ENCODE measurements at places on chromosomes 13 and 19.

DNA sequence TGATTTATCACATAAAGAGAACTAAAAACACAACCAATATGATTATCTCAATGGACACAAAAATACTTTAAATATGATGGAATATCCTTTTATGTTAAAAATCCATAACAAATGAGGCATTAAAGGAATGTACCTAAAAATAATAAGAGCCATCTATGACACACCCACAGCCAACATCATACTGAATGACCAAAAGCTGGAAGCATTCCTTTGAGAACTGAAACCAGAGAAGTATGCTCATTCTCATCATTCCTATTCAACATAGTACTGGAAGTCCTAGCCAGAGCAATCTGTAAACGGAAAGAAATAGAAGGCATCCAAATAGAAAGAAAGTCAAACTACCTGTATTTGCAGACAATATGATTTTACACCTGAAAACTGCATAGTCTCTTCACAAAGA, 671.0 kb downstream of the SLITRK1 start:
- no peak for DNase-seq

DNA sequence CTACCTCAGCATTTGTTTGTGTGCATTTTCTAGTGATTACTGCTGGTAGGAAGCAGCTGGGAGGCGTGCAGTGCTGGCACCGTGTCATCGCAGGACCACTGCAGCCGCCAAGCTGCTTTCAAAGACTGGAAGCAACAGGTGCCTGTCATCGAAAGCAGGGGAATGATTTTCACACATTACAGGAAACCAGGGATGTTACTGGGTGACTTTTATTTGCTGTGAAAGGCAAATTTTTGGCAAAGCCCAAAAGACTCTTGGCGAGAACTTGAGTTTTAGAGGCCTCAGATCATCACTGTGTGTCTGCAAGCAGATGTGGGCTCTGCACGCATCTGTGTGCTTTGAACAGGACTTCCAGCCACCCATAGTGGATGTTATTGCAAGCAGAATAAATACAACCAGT, 176.4 kb downstream of the FLT1 start:
- DNase-seq, result no peak

- no peak for DNase-seq
Observed at GRCh38 chr13:34207872-34208271, 389.9 kb downstream of the RFC3 start.

- no peak for DNase-seq
Observed at GRCh38 chr19:21098291-21098690, 16.3 kb downstream of the ZNF714 start.

- DNase-seq, result no peak
Observed at GRCh38 chr19:53621885-53622740, 9.7 kb upstream of the DPRX start.

GRCh38 chr19:31223740-31224534, 125.3 kb downstream of the TSHZ3 start:
- DNase-seq, result no peak

GRCh38 chr13:110560601-110561343, 750 bp downstream of the RAB20 start:
- DNase-seq, result peak; percentile 64

- DNase-seq, result no peak
Observed at GRCh38 chr19:12756150-12756883, 4.7 kb downstream of the BEST2 start.

GRCh38 chr19:41288673-41289530, 21.1 kb upstream of the CCDC97 start:
- no peak for DNase-seq

GRCh38 chr13:44337581-44337980, 36.0 kb upstream of the SERP2 start:
- no peak for DNase-seq

DNA sequence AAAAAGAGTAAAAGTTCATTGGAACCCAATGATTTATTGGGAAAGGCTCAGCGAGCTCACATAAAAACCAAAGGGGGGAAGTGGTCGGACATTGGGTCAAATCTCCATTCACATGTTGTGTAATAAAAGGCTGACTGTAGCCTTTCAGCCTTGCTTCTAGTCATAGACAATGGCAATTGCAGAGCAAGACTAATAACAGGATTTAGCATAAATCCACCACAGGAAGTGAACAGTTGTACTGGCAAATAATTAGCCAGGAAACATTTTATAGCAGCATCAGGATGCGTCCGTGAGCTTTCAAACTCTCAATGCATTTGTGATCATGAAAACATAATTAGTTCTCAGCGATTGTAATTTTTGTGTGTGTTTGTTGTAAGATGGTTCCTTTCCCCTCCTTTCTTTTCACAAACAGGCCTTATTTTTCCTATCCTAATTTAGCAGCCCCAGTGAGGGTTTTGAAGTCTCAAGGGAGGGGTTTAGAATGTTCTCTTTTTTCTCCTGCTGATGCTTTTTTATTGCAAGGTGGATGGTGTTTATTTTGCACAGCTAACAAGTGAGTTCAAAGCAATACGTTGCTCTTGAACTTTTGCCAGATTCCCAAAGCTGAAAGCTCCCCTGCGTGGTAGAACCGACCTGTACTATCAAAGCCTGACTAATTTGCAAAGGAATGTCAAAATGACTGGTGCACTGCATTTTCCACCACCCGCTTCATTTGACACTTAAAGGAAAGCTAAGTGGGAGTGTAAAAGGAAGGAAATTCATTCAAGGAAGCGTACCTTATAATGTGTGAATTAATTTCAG, 105.6 kb downstream of the SPRY2 start:
- DNase-seq, result no peak

DNA sequence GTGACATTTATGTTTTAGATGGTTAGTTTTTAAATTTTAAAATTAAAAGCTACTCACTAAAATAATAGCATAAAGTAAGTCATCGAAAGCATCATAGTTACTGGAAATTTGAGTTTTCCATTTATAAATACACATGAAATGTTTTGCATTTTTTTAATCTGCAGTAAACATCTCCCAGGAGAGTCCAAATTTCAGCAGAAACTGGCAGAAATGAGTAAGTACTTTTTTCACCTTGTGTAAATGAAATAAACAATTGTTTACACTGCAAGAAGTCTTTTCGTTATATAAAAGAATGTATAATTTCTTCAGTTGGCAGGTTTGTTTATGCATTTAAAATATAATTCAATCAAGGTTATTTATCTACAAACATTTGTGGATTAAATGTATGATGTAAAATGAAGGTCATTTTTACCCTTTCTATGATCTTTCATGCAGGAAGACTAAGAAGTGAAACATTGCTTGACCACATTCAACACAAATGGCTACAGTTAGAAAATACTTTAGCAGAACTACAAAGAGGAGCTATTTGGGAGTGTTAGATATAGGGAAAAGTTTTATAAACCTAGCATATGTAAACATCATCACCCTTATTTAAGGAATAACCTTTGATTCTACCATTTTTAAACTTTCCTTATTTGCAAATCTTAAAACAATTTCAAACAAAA, 55.6 kb downstream of the RCBTB2 start:
- DNase-seq, result no peak

- DNase-seq, result no peak
Observed at GRCh38 chr19:19382118-19382517, 23.4 kb upstream of the GATAD2A start.

GRCh38 chr19:51002542-51003311, 1.3 kb upstream of the KLK8 start:
- DNase-seq, result peak; percentile 62

DNA sequence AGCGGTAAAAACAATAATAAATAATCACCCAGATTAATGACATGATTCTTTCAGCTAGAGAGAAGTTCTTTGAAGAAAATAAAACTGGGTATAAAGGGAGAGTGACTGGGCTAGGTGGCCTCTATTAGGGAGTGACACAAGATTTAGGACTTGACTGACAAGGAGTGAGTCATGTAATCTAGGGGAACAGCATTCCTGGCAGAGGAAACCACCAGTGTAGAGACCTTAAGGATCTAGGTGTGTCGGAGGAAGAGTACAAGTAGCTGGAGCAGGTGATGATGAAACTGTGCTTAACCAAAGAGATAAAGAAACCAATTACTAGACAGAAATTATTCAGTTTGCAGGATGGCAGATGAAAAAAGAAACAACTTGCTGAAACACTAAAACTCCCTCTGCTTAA, 248.0 kb downstream of the RFC3 start:
- no peak for DNase-seq

DNA sequence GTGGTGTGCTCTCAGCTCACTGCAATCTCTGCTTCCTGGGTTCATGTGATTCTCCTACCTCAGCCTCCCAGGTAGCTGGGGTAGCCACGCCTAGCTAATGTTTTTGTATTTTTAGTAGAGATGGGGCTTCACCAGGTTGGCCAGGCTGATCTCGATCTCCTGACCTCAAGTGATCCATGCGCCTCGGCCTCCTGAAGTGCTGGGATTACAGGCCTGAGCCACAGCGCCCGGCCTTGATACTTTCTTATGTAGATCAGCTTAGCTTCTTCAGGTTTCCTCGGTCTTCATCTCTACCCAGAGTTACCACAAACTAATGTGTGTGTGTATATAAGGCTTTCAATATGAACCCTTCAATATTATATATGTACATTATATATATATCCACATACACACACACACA, 9.9 kb upstream of the CCDC61 start:
- DNase-seq, result no peak

DNA sequence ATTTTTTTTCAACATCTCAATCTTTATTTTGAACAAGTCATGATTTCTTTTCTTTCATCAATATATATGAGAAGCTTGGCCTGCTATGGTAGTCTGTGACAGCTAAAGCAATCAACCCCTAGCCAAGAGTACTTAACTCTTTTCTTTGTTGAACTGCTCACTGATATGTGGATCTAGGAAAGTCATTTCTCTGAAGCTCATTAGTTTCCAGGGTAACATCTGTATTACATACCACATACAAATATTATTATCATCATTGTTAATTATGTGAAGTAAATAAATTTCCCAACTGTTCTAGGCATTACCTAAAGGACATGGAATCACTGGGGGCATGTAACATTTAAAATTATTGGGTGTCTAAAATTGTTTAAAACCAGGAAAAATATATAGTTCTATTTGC, 267.3 kb downstream of the DCT start:
- no peak for DNase-seq

DNA sequence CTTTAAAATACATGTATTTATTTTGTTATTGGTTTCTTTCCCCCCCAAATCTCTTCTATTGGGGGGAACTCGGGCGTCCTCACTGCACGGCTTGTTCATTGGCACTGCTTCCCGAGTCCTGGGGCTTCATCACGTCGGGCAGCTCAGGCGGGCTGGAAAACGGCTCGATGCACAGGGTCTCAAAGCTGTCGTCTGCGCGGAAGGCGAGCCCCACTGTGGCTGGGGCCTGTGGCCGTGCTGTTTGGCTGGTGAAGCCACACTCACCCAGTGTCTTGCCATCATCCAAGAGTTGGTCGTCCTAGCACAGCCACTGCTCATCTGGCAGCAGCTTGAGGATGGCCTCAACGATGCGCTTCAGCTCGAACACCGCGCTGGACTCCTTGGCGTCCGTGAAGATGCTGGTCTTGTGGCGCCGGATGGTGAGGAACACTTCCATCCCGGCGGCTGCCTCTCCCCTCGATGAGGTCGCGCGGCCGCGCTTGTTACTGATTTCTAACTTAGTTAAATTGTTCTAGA, 6.0 kb upstream of the ATP8A2 start:
- DNase-seq, result no peak

GRCh38 chr13:109868578-109869311, 82.4 kb upstream of the IRS2 start:
- no peak for DNase-seq

DNA sequence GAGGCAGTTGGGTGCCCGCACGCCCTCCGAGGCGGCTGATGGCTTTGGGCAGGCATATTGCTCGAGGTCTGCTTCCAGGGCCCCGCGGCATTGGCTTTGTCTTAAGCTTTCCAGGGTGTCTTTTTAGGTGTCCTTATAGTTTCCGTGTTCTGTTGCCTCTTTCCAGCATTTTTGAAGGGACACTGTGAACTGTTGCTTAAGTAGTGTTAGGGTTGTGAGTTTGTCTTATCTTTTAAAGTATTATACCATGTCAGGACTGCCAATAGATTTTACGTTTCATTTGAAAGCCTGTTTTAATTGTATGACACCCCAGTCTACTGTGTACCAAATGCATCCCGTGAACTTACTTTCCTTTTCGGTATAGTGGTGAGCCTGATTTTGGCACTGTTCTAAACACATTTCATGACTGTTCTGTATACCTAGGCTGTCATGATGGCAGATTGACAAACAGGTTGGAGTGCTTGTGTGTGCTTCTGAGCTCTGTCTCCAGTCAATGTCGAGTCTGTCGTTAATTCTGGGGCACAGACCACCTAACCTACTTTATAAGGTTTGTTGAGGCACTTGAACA, 656 bp downstream of the PCCA start:
- peak; percentile 25 for DNase-seq

GRCh38 chr13:91643394-91643793, 245.0 kb downstream of the GPC5 start:
- DNase-seq, result no peak

GRCh38 chr19:54094426-54095000, 6.1 kb downstream of the OSCAR start:
- no peak for DNase-seq

- DNase-seq, result no peak
Observed at GRCh38 chr13:46057256-46058015, 4.9 kb upstream of the ZC3H13 start.

DNA sequence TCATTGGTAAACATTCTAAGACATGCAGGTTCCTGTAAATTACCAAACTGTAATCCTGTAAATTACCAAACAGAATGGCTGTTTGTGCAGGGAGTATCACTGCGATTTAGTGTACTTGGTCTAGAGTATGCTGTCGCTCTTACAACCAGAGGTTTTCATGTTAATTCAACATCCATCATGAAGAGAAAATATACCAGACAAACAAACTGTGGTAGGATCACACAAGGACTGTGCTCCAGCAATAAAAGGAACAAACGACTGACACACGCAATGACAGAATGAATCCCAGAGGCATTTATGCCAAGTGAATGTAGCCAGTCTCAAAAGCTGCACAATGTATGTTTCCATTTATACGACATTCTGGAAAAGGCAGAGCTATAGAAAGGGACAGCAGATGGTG, 31.2 kb downstream of the RFX2 start:
- DNase-seq, result no peak

- no peak for DNase-seq
Observed at GRCh38 chr13:33624740-33625139, 193.2 kb upstream of the RFC3 start.

- no peak for DNase-seq
Observed at GRCh38 chr13:73190477-73190876, 131.7 kb downstream of the KLF5 start.

DNA sequence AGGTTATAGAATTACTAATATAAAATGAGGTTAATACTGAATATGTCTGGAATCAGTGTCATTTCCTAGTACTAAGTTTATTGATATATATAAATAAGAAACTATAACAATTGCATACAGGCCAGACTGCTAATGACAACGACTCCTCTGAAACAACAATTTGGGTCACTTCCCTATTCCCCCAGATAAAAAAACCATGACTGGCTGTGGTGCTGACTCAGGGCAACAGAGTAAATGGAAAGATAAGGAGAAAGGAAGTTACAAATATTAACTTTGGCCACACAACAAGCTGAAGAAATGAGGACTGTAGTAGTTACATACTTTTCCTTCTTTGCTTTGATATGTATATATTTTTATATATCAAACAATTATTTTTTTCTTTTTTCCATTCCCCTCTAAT, 263.7 kb upstream of the PCDH9 start:
- DNase-seq, result no peak

GRCh38 chr13:44014501-44014900, 134.8 kb downstream of the LACC1 start:
- DNase-seq, result no peak

- DNase-seq, result no peak
Observed at GRCh38 chr19:32828643-32829344, 40.8 kb downstream of the SLC7A9 start.

Measured in GM10248 (cell line).